Activated CD4-positive, alpha-beta memory T cell treated with anti-CD3 and anti-CD28 coated beads for 36 hours (primary cell): ENCODE measurements at places on chromosomes 2 and 18. TPM values are rescaled to one million over a fixed set of nuclear protein-coding genes. Genes with fewer than 3 reads are reported as not detected.

Gene SFTPB
- not detected for total RNA-seq

Gene ABCG8
- not detected for total RNA-seq

Gene ZNF521
- total RNA-seq = not detected

Gene DHRS9
- 4.9 TPM for total RNA-seq

Gene CYP27A1
- total RNA-seq = not detected

Gene DUSP28
- 4.2 TPM for total RNA-seq

Gene HOXD3
- total RNA-seq = not detected

Gene CNDP1
- total RNA-seq = not detected

Gene CRYBA2
- not detected for total RNA-seq

Gene GPBAR1
- total RNA-seq = 0.19 TPM

Gene SLC66A2
- 29.5 TPM for total RNA-seq

Gene IER3IP1
- total RNA-seq = 10.9 TPM

Gene CCT7
- 541 TPM for total RNA-seq

Gene UGT1A10
- not detected for total RNA-seq

Gene PRKAG3
- total RNA-seq = not detected

Gene DPY30
- total RNA-seq = 81.6 TPM

Gene TMEM247
- not detected for total RNA-seq

Gene STK11IP
- total RNA-seq = 28.9 TPM

Gene CNTNAP5
- total RNA-seq = not detected

Gene GAL3ST2
- total RNA-seq = 0.93 TPM

Gene STARD6
- not detected for total RNA-seq

Gene CNOT9
- total RNA-seq = 84.7 TPM

Gene RAMP1
- 0.97 TPM for total RNA-seq

Gene IGFBP5
- total RNA-seq = not detected

Gene PROC
- not detected for total RNA-seq

Gene ZNF892
- total RNA-seq = 3.3 TPM

Gene RGPD5
- 35.1 TPM for total RNA-seq

Gene ASPRV1
- 0.71 TPM for total RNA-seq
